ENCODE measurements at places on chromosomes 5 and 9.

- DNase-seq = no peak
Measured at GRCh38 chr9:71472400-71472799, 295.9 kb downstream of the CEMIP2 start.

GRCh38 chr5:108233617-108234155, 148.2 kb downstream of the FBXL17 start:
- no peak for DNase-seq

GRCh38 chr5:56305001-56305950, 72.1 kb upstream of the ANKRD55 start:
- no peak for DNase-seq

- DNase-seq = no peak
Measured at GRCh38 chr5:57434227-57434640, 48.4 kb downstream of the ACTBL2 start.

- no peak for DNase-seq
Measured at GRCh38 chr9:93114169-93114983, 18.4 kb downstream of the CARD19 start.

GRCh38 chr9:124510650-124511425, 3.6 kb upstream of the NR5A1 start:
- DNase-seq = no peak

GRCh38 chr9:123331346-123332060, 24.5 kb upstream of the CRB2 start:
- DNase-seq = no peak
